H1 (cell line): ENCODE measurements at places on chromosomes 7 and 10.

DNA sequence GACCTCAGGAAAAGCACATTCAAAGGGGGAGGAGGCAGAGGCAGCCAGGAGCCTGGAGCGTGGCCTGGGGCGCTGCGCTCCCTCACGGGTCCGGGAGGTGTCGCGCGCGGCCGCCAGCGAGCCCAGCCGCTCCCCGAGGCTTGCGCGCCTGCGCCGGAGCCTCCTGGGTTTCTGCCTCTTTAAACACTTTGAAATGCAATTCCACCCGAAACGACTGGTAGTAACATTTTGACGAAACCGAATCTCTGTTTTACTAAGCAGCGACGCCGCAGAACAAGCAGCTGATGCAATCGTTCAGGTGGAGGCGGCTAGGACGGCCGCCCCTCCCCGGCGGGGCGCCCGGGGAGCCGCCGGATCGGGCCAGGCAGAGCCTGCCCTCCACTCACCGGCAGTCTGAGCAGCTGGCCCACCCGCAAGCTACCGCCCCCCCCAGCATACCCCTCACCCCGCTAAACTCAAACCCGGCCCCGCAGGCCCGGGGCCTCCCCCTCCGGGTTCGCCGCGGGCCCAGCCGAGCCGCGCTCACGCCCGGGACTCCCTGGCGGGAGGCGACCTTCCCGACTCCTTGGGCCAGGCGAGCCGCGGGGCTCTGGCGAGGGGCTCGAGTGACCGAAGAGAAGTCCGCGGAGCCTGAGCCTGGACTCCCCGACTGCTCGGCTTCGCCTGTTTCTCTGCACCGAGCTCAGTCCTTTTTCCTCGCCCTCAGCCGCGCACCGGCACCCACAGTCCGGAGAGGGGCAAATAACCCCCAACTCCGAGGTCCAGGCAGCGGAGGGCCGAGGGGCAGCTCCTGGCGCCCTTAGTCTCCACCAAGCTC, 3.2 kb downstream of the MKX start:
- no peak for DNase-seq
- no peaks in the 10 kb centered on the region for H3K36me3 ChIP-seq
- H3K27me3 ChIP-seq: peaks cover 72% of the 10 kb centered on the region
- peaks cover 14% of the 10 kb centered on the region for H3K4me1 ChIP-seq
- H3K27ac ChIP-seq: no peak overlapping the region
- peak overlapping the region; percentile 62 for H3K4me3 ChIP-seq

DNA sequence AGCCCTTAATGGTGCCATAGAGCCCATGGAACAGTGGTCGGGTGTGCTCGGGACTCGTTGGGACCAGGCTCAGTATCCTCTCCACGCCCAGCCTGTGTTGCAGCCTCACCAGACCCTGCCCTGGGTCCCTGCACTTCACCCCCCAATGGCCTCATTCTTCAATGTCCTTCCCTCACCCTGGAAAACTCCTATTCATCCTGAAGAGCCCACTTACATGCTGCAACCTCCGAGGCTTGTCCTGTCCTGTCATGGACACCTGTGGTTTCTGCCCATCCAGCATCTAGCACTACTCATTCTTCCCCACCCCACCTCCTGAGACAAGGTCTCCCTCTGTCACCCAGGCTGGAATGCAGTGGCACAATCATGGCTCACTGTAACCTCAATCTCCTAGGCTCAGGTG, 7.7 kb downstream of the MMD2 start:
- H3K27ac ChIP-seq: no peak overlapping the region
- H3K36me3 ChIP-seq: no peaks in the 10 kb centered on the region
- no peak for DNase-seq
- H3K4me3 ChIP-seq: no peak overlapping the region
- no peaks in the 10 kb centered on the region for H3K27me3 ChIP-seq

- H3K27ac ChIP-seq: no peak overlapping the region
- no peaks in the 10 kb centered on the region; the same call in 1 of the 2 replicates for H3K4me1 ChIP-seq
- no peaks in the 10 kb centered on the region for H3K27me3 ChIP-seq
- no peak overlapping the region for H3K4me3 ChIP-seq
- no peaks in the 10 kb centered on the region for H3K36me3 ChIP-seq
Measured at GRCh38 chr10:94216201-94216600, 146.5 kb downstream of the NOC3L start.

DNA sequence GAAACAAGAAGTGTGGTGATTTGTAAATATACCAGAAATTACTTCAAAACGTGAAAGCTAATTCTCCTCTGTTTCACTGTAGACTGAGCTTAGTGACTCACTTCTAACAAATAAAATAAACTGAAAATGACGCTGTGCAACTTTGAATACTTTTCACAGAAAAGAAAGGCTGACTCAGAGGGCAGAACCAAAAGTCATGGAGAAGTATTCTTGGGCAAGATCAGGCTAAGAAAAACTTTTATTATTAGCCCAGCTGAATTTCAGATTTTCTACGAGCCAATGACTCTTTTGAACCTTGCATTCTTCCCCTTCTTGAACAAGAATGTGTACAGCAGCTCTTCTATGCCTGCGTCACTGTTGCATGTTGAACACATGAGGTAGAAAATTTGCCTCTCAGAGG, 527.3 kb upstream of the GHITM start:
- DNase-seq: no peak
- no peak overlapping the region for H3K27ac ChIP-seq
- H3K4me1 ChIP-seq: no peaks in the 10 kb centered on the region
- H3K27me3 ChIP-seq: no peaks in the 10 kb centered on the region

DNA sequence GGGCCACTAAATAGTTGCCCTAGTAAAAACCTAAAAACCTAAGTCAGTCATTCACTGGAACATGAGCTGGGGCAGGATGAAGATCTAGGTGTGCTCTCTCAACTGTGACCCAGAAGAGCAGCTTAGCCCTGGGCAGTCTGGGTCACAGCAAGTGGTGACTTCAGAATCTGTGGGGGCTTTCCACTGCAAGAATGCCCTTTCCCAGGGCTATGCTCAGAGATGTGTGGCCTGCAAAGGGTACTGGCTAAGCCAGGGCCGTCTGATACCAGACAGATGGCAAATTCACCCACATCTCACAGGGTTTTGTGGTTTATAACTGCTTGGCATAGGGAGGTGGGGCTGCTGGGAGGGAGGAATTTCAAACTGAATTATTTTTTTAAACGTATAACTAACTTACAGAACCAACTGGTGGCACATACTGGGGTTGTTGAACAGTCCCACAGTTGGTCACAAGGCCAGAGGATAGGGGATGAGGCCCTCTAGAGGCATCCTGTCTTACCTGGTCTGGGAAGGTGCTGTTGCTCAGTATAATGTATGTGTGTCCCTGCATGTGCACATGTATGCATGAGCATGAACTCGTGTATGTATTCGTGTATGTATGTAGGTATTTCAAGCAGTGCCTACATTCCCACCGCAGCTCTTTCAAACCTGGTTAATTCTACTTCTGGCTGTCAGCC, 63.2 kb downstream of the PRPF18 start:
- H3K4me3 ChIP-seq: no peak overlapping the region
- DNase-seq: no peak
- H3K36me3 ChIP-seq: peaks cover 26% of the 10 kb centered on the region
- no peaks in the 10 kb centered on the region for H3K27me3 ChIP-seq

DNA sequence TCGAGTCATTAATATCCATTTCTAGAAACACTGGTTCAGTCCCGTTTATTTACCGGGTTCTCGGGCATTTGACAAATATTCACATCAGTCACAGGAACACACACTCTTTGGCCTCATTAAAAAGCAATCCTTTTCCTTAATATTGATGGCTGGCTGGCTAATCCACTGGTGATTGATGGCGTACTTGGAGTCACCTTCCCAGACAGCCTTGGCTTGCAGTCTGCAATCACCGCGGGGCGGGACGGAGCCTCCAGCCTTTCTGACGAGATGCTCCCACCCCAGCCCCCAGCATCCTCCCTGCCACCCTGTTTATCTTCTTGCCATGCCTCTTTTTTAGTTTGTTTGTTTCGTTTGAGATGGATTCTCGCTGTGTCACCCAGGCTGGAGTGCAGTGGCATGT, 36.6 kb downstream of the SRRM3 start:
- DNase-seq: no peak
- peaks cover 18% of the 10 kb centered on the region for H3K4me1 ChIP-seq

- DNase-seq: no peak
- no peaks in the 10 kb centered on the region for H3K27me3 ChIP-seq
- H3K4me3 ChIP-seq: no peak overlapping the region
- H3K4me1 ChIP-seq: no peaks in the 10 kb centered on the region
Measured at GRCh38 chr10:79093658-79094411, 25.1 kb downstream of the ZMIZ1 start.

GRCh38 chr7:117012696-117013095, 59.4 kb downstream of the ST7 start:
- no peaks in the 10 kb centered on the region for H3K4me1 ChIP-seq
- no peak overlapping the region for H3K4me3 ChIP-seq
- no peak overlapping the region for H3K27ac ChIP-seq
- no peaks in the 10 kb centered on the region for H3K36me3 ChIP-seq

DNA sequence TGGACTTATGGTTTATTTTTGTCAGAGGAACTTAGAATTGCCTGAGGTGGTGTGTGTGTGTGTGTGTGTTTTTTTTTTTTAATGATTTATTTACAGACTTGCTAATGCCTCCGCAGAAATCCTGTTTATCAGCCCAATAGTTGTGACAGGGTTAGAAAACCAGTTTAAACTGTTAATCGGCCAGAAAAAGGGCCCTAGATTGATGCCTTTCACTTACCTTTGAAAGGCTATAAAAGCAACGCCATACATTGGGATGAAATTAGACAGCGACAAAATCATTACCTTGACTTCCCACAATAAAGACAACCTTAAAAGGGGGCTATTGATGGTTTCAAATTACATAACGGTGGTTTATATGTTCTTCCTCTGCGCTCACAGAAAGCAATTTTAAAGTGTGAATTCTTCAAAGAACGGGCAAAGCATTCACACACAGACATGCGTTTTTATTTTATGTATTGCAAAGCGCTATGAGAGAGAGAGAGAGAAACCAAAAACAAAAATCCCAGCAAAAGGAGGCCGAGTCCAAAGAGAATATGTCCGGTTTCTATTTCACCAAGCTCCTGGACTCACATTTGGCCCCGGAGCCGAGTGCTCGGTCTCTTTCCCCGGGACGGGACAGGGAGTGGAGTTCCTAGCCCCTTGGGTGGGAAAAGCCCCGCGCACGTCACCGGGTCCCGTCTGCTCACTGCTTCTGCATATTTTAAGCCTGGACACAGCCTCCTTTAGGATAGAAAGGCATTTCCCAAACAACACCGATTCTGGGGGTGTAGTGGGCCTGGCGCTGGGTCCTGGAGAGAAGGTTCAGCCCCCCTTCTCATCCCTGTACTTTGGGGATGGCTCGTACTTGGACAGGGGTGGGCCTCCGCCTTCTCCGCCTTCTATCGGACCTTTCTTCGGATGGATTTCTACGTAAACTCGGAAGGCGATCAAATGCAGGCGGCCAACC, 26.8 kb upstream of the VAX1 start:
- H3K36me3 ChIP-seq: 0 out of 2 replicates have a peak, but pooled peaks cover 3% of the 10 kb centered on the region
- peaks cover 93% of the 10 kb centered on the region for H3K27me3 ChIP-seq
- peaks cover 8% of the 10 kb centered on the region for H3K4me1 ChIP-seq
- peak; percentile 50 for DNase-seq
